Activated naive CD4-positive, alpha-beta T cell treated with Interleukin-2 at 50 U/mL for 16 hours (primary cell): ENCODE measurements at places on chromosomes 13 and 19.
A peak's percentile ranks its signal among the peaks of the same experiment; 100 is the strongest.

DNA sequence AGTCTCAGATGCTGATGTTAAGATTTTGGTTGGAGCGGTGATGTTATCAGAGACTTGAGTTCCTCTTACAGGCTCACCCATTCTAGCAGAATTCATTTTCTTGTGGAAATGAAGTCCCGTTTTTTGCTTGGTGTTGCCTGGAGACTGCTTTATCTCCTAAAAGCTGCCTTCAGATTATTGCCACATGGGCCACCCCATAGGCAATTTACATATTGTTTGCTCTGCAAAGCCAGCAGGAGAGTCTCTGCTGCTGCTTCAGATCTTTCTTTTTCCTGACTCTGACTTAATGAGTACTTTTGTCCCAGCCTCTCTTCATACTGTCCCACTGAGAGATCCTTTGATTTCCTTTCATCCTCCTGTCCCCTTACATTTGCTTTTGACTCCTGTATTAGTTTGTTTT is 114.6 kb downstream of the TDRD3 start:
- DNase-seq, result no peak

- no peak for DNase-seq
Measured at GRCh38 chr13:111153977-111154332, 38.8 kb downstream of the ARHGEF7 start.

DNA sequence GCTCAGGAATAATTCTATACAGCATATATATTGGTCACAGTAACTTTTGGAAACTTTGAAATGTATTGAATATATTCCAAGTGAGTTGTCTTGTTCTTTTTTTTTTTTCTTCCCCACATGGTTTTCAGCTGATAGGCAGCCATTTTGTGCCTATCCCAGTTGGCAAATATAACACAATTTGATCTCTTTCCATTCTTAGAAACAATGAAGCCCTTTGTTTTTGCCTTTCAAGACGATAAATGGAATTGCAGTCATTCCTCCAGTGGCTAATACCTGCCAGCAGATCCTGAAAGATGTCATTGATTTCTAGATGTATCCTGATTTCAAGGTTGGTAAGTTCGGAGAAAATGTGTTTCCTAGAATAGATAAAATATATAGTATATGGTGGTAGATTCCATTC is 951.1 kb upstream of the SLC10A2 start:
- no peak for DNase-seq

DNA sequence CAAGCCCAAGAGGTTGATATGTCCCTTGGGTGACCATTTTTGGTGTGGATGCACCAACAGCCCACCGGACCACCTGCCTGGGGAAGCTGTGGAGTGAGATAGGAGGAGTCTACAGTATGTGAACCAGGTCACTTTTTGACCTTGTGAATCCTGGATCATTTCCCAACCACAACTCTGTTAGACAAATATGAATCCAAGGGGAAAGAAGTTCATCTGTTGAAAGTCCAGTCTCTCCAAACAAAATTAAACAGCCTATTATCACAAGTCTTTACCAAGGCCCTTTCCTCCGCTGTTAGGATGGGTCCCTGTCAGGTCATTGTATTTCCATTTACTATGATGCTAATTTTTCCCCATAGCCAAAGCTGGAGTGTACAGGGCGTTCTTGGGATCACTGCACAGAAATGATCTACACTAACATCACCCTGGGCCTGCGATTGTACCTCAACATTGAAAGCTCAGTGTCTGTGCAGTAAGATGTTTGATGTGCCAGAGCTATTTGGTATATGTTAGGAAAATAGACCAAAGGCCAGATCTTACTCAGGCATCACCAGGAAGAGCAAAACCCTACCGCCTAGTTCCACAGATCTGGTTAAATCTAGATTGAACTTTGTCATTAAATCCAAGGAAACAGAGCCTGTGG is 117.1 kb downstream of the STARD13 start:
- DNase-seq, result no peak

- DNase-seq, result no peak
Measured at GRCh38 chr13:44068169-44068568, 188.5 kb downstream of the LACC1 start.

DNA sequence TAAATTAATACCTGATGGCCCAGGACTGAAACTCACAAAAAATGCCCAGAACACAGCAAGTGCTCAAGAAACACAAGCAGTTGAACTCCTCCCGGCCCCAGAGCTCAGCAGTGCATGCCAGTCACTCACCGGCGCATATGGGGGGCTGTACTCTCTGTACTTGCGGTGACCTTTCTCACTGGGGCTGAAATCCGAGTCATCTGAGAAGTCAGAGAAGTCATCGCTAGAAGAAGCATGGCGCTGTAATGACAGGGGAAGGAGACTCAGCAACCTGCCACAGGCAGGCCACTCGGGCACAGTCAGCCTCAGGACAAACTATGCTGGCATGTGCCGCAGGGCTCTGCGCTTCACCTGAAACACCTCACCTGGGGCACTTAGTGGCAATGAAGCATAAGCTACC is 19.7 kb downstream of the ZC3H4 start:
- peak; percentile 54 for DNase-seq

- DNase-seq, result no peak
Measured at GRCh38 chr13:112747256-112747655, 57.4 kb downstream of the ATP11A start.

GRCh38 chr13:91699863-91700262 is 301.4 kb downstream of the GPC5 start:
- no peak for DNase-seq

GRCh38 chr19:10730932-10731331 is 13.1 kb downstream of the DNM2 start:
- DNase-seq, result no peak

GRCh38 chr19:13150187-13150930 is at the start of the genes IER2 and STX10:
TSS of gene IER2 (plus strand) at chr19:13150411. CDS start at chr19:13153187, 2,776 bp downstream.
TSS of gene STX10 (minus strand) at chr19:13150375. CDS start at chr19:13150173, 202 bp downstream.
- DNase-seq, result peak; percentile 95

DNA sequence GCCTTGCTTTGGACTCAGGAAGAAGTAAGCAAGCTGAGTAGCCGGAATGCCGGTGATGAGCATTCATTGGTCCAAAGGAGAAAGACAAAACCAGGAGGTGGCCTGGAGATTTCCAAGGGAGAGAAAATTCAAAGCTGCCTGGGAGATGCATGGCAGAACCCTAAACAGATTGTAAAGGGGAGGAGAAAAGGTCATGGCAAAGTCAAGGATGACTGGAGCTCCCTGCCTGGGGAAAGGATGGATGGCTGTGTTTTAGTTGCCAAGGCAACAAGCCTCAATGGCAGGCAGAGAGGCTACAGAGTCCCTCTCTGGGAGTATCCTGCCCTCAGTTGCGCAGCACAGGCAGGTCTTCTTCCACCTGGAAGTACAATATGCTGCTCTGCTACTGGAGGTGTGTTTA is 134.0 kb downstream of the ENOX1 start:
- DNase-seq, result no peak

- DNase-seq, result no peak
Measured at GRCh38 chr19:45450012-45450333, 17.8 kb upstream of the FOSB start.
